Dermis blood vessel endothelial cell (primary cell): ENCODE measurements at places on chromosomes 4 and X. TPM values are rescaled to one million over a fixed set of nuclear protein-coding genes. Genes with fewer than 3 reads are reported as not detected.

DNA sequence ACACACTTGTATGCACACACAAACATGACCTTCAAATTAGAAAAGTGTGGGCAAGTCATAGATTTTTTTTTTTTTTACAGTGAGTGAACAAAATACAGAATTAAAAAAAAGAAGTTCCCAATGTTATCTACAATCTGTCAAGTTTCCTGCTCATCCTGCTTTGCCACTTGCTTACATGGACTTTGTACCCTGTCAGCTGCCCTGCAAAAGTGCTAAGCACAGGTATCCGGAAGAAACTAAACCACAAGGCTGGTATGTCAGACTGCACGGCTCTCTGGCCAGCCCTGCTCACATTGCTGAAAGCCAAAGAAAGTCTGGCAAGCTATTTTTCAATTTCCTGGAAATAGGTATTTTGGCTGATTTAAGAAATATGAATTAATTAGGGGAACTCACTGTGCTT lies 38.9 kb upstream of the BCLAF3 start:
- DNase-seq: no peak

- no peak for DNase-seq
Measured at GRCh38 chr4:137226900-137227299, 305.4 kb downstream of the PCDH18 start.

DNA sequence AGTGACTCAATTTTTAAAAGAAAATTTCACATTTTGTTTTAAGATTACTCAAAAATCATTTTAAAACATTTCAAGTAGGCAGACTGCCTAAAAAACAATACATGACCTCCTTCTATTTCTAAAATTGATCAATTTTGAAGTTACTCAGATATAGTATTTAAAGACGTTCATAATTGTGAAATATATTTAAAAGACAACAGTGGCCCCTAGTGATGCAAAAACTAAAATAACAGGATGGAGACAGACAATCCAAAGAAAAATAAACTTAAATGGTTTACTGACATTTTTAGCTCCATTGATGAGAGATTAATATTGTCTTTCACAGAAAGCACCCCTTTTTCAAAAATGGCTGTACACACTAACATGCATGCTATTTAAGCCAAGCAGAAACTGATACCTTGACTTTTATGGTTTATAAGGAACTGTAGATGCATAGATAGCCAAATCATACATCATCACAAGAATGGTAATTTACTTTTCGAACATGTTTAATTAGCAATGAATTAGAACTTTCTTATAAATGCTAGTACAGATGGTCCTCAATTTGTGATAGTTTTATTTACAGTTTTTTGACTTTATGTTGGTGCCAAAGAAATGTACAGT lies 69.8 kb upstream of the FAT4 start:
- peak; percentile 67 for DNase-seq

GRCh38 chrX:35289952-35290351 lies 347.4 kb downstream of the FAM47B start:
- no peak for DNase-seq

- no peak for DNase-seq
Measured at GRCh38 chrX:137667776-137668175, 101.8 kb downstream of the ZIC3 start.

DNA sequence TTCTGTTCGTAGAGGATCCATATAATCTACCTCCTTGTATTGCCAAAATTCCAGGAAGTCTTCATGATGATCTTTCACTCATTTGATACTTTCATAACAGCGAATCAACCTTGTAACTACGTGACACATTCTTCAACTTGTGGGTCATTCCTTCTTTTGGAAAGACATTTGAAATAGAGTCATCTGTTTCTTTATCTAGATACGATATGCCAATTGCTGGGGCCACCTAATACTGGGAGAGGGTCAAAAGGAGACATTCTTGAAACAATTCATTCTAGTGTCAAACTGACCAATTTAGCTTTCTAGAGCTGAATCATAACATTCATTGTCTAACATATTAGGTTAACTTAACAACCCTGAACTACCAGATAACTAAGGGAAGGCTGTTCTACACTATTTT lies 62.9 kb upstream of the SMAD1 start:
- no peak for DNase-seq

Gene MAPK10
- 0.17 and 0.23 TPM in 2 replicates for total RNA-seq

Gene GPR173
- total RNA-seq: 1.7 and 2.5 TPM in 2 replicates

Gene NXF2
- not detected in 2 replicates for total RNA-seq

Gene TLR3
- total RNA-seq: 2.4 and 7.1 TPM in 2 replicates
